Amniotic stem cell (primary cell): ENCODE measurements at places on chromosomes 1 and 21.

DNA sequence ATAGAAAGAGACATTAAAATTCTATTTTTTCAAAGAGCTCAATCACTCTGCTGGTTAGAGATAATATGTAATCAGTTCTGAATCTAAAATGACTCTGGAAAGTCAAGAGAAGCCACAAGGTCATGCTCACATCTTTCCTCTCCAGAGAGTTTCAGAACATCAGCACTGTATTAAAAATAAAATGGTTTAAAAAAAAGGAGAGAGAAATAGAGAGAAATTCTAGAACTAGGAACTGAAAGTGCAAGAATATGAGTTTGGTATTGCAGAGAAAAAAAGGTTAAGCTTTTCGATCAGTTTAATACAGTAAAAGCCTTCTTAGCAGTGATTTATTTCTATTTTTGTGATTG lies 44.0 kb upstream of the DIPK1A start:
- no peak for DNase-seq

DNA sequence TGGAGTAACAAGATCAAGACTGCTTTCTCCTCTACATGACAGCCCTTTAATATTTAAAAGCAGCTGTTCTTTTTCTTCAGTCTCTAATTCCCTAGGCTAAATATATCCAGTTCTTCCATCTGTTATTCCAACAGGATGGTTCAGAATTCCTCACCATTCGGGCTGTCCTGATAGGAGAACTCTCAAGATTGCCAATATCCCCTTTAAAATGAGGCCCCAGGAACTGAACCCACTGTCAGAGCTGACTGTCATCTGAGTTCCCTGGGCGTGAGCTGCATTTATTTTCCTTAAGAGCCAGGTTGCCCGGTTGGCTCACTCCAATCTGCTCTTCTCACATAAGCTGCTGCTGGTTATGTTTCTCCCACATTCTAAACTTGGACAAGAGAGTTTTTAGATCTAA lies 177.6 kb downstream of the MIS18A start:
- DNase-seq: no peak

- no peak for DNase-seq
Measured at GRCh38 chr1:80961464-80962190, 839.1 kb upstream of the ADGRL2 start.

DNA sequence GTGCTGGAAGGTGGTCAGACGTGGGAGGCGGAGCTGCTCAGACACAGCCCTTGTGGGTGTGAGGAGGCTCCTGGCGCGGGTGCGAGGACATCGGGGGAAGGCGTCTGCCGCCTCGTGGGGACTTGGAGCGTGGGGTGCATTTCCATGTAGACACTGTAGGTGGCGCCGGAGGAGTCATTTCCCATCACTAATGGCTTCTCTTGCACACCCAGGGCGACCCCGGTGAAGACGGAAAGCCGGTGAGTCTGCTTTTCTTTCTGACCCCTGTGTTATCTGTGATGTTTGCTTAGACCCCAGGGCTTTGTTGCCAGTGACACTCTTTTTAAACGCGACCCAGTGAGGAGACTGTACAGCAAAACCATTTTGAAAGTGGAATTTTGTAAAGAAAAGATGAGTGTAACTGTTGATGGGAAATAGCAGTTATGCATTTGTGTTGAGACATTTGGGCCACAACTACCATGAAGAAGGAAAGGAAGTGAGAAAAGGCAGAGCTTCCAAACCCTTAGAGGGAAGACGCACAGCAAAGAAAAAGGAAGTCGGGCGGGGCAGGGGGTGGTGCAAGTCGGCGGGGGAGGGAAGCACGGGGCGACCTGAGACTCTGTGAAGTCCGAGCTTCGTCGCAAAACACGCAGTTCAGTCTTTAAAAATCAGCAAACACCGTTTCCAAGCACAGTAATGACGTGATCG lies 64.0 kb downstream of the SLC19A1 start:
- no peak for DNase-seq

DNA sequence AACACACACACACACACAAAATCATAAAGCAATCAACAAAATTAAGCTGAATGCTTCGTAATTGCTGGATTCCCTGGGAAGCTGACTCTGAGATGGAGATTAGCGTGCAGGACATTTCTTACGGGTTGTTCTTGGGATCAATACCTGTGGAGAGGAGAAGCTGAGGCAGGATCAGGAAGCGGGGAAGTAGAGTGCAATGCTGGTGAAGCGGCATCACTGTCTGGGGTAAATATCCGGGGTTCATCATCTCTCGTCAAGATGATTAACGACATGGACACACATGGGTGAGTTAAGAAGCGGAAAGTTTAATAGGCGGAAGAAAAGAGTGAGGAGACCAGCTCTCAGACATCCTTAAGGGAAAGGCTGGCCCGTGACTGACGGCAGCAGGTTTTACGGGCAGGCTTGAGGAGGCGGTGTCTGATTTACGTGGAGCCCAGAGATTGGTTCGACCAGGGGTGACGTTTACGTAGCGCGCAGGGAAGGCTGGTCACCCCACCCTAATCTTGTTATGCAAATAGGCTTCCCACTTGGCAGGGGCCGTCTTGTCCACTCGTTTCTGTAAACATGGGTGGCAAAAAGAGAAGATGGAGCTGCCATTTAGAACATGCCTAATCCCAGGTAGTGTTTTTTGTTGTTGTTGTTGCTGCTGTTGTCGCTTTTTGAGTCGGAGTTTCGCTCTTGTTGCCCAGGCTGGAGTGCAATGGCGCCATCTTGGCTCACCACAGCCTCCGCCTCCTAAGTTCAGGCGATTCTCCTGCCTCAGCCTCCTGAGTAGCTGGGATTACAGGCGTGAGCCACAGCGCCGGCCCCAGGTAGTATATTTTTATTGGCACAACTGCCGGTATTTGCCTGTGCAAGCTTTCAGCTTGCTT lies 135.6 kb upstream of the KCNJ15 start:
- DNase-seq: no peak

GRCh38 chr21:41836166-41837015 lies 42.8 kb downstream of the PRDM15 start:
- no peak for DNase-seq

DNA sequence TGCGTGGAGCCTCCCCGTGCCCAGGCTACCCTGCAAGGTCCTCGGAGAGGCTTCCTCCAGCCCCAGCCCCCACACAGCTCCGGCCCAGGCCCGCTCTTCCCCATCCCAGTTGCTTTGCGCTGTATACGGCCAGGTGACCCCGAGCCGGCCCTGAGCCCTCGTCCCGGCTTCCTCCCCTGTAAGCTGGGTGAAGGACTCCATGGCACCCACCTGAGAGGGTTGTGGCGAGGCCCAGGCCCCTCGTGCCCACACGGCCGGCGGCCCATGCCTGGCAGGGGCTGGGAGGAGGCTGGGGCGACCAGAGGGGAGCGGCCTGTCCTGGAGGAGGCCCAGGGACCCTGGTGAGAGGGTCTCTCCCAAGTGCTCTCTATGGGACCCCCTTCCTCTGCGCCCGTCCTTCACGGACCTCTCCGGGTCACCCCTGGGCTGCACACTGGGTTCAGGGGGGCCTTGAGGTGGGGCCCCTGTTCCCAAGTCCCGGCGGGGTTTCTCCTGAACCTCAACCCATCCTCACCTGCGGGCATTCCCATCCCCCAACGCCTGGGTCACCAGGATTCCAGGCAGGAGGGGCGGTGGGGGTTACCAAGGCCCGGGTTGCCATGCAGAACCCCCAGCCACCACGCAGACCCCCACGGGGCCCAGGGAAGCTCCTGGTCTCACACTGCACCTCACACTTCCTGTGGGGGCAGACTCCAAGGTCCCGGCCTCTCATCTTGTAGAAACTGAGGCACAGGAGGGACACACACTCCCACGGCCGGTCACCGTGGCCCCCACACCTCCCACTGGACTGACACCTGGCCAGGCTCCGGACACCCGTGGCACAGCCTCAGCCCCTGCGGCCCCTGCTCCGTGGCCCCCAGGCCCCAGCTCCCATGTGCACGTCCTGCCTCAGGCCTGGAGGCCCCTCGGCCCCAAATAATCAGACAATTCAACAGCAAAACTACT lies 25.2 kb downstream of the COL6A1 start:
- no peak for DNase-seq

DNA sequence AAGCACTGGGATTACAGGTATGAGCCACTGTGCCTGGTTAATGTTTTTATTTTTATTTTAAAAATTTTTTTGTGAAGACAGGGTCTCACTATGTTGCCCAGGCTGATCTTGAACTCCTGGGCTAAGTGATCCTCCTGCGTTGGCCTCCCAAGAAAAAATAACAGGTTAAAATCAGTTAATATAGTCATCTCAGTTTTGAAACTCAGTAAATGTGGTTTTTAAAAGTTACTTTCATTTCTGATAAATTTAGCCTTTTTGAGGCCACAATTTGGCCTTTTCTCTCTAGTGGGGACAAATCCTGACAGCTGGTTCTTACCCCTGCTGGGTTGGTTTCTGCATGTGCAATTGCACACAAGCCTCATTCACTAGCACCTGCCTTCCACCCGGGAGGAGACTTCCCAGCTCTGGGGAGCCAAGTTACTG lies 13.3 kb downstream of the PMF1 start:
- no peak for DNase-seq

DNA sequence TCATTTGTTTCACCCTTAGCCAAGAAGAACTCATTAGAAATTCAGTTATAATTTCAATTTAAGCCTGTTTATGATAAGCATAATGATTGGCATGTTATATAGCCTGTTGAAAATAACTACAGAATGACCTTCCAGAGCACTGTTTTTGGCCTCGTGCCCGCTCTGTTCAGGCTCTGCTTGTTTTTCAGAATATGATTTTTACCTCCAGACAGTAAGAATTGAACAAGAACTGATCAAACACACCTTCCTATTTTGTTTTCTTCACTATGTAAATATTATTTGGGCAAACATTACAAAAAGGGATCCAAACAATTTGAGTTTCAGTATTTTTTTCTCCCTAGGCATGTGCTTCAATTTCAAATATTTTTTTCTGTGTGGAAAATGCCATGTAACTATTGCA lies 48.1 kb upstream of the ANGPTL1 start:
- no peak for DNase-seq

- no peak for DNase-seq
Measured at GRCh38 chr1:151716771-151717631, at the start of gene CELF3. Gene CELF3 (minus strand): TSS chr1:151716803. CDS start chr1:151716020, 783 bp downstream.

DNA sequence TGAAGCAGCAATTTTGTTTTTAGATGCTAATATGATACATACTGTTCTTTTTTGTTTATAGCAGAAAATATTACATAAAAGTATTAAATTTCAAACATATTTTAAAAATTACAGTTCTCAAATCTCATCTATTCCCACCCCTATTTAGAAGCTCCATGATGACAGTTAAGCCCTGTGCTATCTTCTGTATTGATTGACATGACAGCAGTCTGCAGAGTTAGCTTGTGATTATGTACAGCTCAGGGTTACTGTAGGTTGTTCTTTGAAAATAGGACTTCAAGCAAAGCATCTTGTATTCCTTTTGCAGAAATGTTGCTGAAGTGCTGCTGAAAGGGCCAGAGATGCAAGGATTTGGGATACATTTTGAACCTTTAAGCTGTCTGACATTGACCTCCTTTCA lies 8.2 kb downstream of the GPSM2 start:
- no peak for DNase-seq

DNA sequence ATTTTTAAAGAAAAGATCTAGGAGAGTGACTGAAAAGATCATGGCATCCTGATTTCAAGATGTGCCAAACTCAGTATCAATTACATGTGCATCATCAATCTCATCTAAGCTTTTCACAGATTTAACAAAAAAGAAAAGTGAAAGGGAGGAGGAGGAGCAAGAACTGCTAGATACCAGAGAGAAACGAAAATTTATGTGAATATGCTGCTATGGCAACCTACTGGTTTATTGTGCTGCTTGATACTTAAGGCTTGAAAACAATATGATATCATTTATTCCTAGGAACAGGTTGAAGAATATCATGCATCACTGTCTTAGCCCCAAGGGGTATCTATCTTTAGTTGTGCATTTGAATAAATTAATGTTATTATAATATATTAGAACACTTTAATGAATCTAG lies 518.5 kb upstream of the ZRANB2 start:
- no peak for DNase-seq

DNA sequence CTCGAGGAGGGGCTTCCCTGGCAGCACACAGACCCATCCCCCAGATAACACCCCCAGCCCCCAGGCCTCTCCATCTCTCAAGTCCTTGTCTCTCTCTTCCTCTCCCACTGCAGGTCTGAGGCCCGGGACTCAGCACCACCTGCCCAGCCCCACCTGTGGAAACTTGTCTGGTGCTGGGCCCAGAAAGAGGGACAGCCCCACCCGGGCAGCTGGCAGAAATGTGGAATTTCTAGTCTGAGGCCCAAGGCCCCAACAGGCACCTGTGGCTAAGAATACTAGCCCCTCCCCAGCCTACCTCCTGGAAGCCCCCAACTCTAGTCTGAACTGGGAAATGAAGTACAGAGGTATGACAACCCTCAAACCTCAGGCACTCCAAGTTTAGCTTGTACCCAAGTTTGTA lies 15.4 kb downstream of the TTC39A start:
- no peak for DNase-seq

DNA sequence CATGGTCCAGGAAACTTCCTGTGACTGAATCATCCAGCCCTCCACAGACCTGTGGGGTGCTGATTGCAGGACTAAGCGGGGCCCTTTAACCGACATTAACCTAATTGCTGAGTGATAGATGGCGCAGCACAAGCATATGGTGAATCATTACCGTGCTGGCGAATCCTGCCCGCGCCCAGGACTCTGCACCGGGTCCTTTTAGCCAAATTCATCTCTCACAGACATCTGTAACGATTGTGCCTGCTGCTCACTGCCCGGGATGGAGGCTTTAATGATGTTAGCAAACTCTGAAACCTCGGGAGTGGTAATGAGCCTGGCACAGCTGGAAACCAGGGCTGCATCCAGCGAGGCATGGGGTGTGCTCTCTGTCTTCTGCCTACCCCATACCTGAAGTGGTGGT lies 147.3 kb upstream of the CD34 start:
- no peak for DNase-seq

- no peak for DNase-seq
Measured at GRCh38 chr1:46517010-46517600, 27.5 kb downstream of the DMBX1 start.

- no peak for DNase-seq
Measured at GRCh38 chr1:76352741-76353435, 278.3 kb downstream of the ST6GALNAC3 start.

DNA sequence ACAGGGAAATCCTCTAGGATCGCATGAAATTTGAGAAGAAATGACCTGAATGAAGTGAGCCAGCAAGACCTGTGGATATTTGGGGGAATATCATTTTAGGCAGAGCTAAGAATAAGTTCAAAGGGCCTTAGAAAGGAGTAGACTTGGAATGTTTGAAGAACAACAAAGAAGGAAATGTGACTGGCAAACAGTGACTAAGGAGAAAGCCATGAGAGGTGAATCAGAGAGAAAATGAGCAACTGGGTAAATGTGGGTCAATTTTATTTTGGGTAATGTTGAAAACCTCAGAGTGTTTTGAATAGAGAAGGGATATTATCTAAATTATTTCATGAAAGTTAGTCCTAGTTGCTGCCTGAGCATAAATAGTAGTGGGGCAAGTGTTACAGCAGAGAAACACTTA lies 672.8 kb downstream of the LMO4 start:
- DNase-seq: no peak
